ENCODE measurements at places on chromosomes 6 and 20.

DNA sequence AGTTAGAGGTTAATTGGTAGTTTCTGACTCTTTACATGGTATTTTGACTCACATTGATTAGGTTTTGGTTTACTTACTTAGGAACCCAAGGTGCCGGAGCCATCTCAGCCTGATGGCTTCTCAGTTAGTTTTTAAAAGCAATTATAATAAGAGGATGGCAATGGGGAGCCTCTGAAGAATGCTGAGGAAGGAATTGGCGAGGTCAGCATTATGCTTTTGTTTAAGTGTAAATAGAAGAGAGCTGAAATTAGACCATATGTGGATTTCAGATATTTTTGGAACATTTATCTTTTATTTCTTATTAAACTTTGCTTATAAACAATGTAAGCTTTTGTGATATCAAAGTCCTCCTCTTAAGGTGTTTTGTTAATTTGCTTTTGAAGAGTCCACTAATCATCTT, 77.8 kb downstream of the PLCB4 start:
- no peak for DNase-seq

GRCh38 chr20:651713-652614, 1.0 kb downstream of the SRXN1 start:
- no peak for DNase-seq

DNA sequence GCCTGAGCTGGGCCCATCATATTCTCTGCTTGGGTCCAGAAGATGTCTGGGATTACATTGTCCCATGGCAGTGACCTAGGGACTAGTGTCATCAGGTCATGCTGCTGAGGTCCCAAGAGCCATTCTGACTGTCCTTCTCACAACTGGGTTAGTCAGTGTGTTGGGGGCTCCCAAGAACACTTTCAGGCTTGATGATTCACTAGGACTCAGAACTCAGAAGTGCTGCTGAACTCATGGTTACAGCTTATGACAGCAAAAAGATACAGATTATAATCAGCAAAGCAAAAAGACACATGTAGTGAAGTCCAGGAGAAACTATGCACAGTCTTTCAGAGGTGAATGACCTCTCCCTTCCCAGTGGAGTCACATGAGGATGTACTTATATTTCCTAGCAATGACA, 107.8 kb downstream of the SYNE1 start:
- peak; percentile 15 for DNase-seq

DNA sequence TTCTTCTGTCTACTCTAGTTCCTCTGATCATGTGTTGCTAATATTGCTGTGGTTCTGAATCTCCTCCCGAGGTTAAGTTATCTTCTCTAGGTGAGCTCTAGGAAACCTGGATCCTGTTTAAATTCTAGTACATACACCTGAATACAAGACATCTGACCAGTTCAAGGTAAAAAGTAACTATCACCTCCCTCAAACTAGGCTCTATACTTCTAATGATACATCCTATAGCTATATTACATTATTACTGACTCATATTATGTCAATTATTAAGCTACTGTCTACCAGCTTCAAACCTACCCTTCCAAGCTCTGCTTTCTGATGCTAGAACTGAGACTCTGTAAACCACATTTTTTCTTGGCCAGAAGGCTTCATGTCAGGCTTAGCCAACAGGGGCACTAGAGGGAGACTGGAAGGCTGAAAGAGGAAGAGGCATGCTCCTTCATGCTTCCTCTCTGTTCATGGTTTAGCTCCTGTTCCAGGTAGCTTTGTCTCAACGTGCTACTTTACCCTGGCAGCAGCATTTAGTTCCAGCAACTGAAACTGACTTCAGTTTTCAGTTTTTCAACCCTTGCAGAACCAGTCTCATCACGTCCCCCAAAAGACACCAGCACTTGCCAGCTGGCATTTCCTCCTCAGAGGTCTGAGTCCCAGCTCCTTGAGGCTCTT, 148.4 kb upstream of the TOP1 start:
- no peak for DNase-seq

DNA sequence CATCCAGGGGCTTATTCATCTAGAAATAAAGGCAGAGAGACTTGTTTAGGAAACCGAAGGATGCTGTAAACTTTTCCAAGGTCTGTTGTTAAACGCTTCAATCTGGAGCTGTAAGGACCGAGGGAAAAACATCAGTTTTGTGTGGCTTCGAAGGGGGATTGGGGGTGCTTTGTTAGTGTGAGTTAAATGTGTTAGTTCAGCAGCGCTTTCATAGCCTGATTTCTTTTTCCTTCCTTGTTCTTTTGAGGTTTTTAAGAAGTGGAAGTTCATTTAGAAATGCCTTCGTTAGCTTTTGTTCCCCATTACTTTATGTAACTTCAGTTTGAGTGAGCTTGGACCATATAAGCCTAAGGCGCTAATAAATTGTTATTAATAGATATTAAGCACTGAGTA, 1.5 kb downstream of the ANKS1A start:
- DNase-seq: no peak

- DNase-seq: peak; percentile 93
Observed at GRCh38 chr20:38196592-38196991, 31.5 kb upstream of the TGM2 start.

DNA sequence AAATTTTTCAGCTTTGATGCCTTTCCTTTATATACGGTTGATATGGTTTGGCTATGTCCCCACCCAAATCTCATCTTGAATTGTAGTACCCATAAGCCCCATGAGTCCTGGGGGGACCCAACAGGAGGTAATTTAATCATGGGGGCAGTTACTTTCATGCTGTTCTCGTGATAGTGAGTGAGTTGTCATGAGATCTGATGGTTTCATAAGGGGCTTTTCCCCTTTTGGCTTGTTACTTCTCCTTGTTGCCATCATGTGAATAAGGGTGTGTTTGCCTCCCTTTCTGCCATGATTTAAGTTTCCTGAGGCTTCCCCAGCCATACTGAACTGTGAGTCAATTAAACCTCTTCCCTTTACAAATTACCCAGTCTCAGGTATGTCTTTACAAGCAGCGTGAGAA, 66.8 kb downstream of the ARHGAP18 start:
- no peak for DNase-seq

DNA sequence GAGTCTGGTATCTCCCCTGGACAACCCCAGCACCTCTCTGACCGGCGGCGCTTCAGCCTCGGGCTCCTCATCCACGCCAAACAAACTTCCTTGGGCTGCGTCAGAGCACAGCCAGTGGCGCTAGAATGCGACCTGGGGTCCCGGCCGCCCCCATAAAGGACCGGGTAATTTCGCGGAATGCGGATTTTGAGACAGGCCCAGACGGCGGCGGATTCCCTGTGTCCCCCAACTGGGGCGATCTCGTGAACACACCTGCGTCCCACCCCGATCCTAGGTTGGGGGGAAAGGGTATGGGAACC, 1.6 kb downstream of the FOXP4 start:
- no peak for DNase-seq

DNA sequence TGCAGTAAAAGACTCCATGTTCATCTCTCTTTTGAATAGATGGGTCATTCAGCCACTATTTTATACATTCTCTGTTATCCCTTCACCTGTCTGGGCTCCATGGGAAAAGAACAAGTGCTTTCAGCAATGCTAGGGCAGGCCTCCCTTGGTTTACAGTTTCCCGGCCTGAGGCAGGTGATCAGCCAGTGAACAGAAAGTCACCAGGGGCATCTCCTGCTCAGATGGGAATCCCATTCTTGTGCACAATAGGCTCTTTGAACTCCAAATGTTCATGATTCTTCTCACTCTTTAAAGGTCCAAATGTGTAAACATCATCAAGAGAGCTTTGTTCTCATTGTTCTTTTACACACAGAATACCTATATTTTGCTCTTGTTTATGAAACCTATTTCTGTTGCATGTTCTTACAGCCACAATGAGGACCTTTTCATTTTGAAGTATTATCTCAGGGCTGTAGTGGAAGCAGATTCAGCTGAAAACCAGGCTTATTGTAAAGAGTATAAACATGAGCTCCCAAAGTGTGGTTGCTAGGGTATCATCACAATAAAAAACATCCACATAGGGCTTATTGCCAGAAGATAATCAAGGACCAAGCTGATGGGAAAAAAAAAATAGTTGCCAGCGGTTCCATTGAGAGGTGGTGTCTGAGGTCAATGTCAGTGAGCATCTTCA, 267.1 kb upstream of the SGK1 start:
- DNase-seq: no peak

DNA sequence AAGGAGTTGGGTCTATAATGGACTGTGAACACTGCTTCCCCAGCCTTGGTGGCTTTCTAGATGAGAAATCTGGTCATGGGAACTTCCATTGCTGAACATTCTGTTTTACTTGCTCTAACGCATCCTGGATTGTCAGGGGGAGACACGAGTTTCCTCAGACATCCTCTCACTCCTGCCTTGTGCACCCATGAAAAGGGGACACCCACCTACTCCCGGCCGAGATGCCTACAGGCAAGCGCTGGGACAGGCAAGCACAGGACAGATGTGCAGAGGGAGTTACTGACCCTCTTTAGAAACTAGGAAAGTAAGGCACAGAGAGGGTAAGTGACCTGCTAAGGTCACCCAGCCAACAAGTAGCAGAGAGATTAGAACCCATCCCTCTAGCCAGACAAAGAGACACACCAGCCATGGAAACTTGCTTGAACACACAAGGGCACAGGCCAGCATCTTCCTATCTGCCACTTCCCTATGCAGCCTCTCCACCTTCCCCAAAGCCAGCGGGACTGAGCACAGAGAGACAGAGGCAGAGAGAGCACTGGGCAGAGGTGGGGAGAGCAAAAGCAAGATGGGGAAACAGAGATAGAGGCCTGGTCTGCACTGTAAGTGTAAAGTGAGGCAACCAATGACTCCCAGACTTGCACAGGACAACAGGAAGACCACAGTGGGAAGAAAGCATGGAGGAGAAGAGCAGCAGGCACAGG, 845 bp upstream of the SFTA2 start:
- no peak for DNase-seq

DNA sequence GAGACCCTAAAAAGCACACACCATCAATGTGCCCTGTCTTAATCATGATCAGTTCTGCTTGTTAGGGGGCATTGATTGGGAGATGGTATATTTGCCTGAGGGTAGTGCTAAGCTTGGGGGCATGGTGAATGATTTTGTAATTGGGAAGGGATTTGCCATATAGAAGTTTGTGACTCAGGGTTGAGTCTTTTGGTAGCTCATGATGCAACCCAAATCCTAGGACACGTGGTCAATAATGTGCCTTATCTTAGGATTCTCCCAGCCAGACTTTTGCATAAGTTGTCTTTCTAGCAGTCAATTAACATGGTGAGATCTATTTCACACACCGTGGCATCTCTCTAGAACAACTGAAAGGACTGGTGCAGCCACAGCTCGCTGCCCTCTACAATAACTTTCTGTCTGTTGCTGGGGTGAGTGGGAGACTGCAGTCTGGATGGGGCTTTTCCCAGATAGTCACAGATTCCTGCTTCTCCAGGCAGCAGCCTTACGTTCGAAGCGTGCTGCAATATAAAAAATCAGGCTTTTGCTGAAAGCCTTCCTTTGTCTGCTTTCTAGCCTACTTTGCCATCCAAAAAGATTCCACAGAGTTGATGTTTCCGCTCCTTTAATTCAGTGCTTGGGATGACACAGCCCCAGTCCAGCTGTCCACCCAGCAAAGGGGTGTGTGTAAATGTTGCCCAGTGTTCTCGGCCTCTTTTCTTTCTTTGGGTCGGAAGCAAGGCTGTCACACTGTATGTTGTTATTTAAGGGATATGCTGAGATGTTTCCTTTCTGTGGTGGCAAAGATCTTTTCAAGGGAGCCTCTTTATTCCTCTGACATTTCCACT, 58.9 kb downstream of the ID4 start:
- no peak for DNase-seq

DNA sequence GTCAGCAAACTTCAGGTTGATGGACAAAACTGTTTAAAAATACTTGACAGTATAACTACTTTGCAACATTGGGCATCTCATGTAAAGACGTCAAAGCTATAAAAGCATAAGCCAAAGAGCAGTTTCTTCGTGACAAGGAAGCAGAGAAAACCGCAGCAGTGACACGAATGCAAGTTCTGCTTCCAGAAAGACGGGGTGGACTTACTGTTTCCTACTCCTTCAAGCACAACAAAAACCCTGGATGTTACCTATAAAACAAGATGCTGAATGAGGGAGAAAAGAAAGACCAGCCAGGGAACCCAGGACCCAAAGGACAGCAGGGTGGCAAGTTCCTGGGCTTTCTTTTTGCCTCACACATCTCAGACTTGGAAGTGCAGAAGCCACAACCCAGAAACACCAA, 98.0 kb downstream of the DLL1 start:
- no peak for DNase-seq

DNA sequence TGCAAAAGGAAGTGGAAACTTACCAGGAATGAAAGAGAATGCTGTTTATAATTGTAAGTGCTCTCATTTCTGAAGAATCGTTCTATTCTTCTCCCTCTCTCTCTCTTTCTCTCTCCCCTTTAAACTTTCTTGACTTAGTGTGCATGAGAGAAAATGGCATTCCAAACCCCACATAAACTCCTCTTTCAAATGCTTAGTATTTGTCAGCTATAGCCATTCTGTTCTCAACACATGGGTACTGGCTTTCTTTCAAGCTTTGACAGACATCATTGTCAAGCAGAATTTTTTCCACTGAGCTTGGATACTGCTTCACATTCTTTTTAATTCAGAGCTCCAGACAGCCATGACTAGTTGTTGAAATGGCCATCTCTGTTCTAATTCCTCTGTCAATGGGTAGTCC, 51.1 kb upstream of the PREP start:
- DNase-seq: no peak

DNA sequence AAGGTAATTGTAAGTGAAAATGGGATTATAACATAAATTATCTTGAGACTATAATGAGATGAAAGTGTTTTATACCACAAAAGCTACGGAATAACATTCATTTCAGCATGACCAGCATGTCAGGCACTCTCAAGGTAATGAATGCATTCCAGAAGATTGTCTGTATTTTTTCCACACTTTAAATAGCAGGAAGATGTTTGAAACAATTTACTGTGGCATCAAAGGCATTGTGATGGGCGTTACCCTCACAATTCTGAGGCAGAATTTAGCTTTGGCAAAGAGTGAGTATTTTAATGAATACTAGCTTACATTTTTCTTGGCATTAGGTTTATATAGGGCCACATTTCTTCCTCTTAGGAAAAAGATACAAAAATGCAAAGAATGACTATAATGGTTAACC, 627.2 kb downstream of the BCKDHB start:
- DNase-seq: no peak

DNA sequence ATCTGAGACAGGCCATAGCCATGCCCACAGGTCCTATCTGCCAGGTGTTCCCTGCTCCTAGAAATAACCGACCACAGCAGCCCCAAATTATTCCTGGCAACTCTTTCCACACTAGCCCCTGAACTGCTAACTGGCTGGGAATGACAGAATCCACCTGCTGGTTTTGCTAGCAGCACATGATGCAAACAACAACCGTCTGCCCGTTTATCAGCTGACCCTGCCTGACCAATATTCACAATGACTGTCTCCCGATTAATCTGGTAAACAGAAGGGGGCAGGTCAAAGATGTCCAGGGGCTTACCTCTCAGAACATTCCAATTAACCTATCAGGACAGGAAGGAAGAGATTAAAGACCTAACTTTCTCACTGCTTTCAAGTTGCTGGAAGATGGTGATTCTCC, 101.5 kb downstream of the NRSN1 start:
- DNase-seq: no peak

GRCh38 chr20:17882834-17883591, 85.6 kb downstream of the SNX5 start:
- no peak for DNase-seq

Data from fibroblast of mammary gland (primary cell).